ENCODE measurements at places on chromosomes 1 and 21. TPM values are rescaled to one million over a fixed set of nuclear protein-coding genes. Genes with fewer than 3 reads are reported as not detected.

UBL4B gene
- not detected for total RNA-seq

VWA5B1 gene
- not detected for total RNA-seq

PLA2G2D gene
- not detected for total RNA-seq

SLC1A7 gene
- total RNA-seq: 1.1 TPM

PIK3C2B gene
- 28.7 TPM for total RNA-seq

GBP4 gene
- total RNA-seq: 38.5 TPM

OR2T11 gene
- total RNA-seq: not detected
